ENCODE measurements at places on chromosomes 2 and 18.

GRCh38 chr2:189982780-189983394 lies 79.6 kb downstream of the MSTN start:
- no peak for DNase-seq

GRCh38 chr18:56388571-56388970 lies 249.8 kb downstream of the TXNL1 start:
- no peak for DNase-seq

GRCh38 chr2:239549711-239550255 lies 149.0 kb upstream of the HDAC4 start:
- no peak for DNase-seq

- no peak for DNase-seq
These were observed 118.2 kb upstream of the COPS8 start for GRCh38 chr2:236967499-236967783.

DNA sequence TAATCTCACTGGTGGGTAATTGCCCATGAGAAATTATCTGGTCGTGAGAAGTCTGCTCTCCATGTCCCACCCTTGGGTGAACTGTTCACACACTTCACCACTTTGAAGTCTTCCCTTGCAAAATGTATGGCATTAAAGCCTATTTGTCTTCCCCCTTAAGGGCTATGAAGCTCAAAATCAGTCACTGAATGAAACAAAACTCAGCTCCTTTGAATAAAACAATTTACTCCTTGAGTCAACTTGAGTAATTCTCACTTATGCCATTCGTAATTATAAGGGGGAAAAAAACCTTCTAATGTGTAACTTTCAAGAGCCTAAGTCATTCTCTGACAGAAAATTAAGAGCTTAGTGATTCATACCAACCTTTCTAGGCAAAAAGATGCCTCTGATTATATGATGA lies 48.8 kb upstream of the REL start:
- DNase-seq, result no peak

DNA sequence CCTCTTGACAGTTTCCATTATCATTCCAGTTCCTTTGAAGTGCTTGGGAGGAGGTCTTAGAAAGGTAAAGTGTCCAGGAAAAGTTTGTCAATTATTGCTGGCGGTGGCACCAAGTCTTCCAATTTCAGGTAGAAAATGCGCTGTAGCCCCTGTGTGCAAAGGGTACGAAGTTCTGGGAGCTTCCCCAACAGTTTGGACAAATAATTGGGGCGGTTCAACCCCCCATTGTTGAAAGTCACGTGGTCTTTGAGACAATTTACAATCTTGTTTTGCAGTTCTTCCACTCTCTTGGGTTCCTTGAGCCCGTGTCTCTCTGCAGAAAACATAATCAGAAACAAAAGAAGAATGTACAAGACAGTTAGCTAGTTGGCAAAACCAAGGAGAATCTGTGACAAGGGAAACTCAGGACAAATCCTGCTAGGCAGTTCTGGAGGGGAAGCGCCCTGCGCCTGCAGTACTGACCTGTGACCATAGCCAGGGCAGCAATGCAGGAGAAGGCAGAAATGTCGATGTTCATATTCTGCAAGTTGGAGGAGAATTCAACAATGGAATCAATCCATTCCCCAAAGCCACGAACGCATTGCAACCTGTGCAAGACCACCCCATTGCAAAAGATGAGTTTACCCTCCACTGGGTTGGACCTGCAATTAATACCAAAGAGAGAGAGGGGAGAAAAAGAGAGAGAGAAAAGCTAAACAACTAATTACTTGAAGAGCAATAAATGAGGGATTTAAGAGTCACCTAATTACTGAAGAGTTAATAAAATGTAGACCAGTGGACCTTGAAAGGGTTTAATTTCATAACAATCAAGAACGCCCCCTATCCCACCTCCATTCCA lies 6.6 kb downstream of the NR4A2 start:
- no peak for DNase-seq

GRCh38 chr18:25275412-25276001 lies 76.5 kb downstream of the ZNF521 start:
- DNase-seq, result no peak

- DNase-seq, result no peak
These were observed 68.6 kb downstream of the CCDC138 start for GRCh38 chr2:108855194-108855593.

DNA sequence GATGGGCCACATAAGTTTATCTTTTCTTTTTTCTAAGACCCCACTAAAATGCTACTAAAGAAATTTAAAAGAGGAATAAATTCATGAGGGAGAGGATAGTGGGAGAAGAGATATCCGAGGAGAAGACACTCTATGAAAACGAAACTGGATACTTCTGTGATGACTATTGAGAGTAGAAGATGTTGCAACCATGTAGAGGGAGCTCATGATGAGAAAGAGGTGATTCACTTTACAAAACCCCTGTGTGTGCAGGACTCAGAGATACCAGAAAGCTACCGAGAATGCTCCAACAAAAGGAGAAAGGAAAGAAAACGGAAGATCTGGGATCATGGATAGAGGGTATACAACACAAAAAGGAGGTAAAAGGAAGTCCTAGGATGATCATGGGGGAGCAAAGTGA lies 34.9 kb downstream of the SLC38A11 start:
- DNase-seq, result no peak

DNA sequence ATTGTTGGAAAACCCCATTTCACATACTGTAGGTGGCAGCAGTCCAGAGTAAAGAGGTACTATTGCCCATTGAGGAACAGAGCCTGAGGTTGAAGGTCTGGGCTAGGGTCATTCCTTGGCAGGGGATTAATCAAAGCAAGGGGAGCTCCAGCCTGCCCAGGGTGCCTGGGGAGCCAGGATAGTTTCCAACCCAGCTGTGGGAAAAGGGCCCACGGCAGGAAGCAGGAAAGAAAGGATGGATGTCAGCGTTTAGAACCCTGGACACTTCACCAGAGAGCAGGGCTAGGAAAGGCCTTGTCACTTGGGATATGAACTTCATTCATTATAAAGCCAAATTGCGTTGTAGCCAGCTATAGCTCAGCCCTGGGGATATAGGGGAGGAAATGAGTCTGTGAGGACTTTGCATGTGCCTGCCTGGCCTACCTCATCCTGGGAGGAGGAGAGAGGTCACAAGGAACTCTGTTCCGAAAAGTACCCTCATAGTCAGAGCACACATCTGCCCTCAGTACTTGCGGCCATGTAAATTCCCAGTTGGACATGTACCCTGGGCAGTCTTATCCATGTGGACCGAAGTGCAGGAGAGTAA lies 140.2 kb upstream of the COPS8 start:
- no peak for DNase-seq

DNA sequence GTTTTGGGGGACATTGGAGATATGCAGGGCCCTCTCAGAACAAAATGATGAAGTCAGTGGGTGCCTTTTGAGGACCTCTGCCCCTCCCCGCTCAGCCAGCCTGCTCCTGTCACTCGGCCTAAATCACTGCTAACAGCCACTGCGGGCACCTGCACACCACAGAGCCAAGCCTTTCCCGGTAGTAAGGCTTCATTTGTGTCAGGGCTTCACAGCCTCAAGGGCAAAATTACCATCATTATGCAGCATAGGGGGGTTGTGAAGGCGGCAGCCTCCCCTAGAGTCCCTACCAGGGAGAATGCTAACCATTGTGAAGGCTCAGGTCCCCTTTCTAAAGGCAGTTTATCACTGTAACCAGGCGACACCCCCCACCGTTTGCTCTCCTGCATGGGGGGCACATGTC lies 519.8 kb upstream of the MYT1L start:
- DNase-seq, result no peak

GRCh38 chr2:45123065-45123464 lies 113.8 kb upstream of the SIX2 start:
- no peak for DNase-seq

DNA sequence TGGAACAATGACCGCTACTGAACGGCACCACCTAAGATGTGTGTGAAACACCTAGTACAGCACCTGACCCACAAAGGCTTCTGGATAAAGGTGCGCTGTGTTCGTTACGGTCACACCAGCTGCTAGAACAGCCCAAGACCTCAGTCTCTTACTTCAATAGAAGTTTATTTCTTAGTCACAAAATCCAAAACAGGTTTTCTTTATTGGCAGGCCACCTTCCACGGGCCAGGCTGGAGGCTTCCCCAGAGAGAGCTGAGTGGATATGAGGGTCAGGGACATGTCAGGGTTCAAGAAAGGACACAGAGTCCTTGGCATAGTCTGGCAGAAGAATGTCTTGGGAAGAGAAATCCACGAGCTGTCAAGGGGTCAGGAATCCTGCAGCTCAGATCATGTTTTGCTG lies 92.2 kb downstream of the COL6A3 start:
- DNase-seq, result no peak

- DNase-seq, result no peak
These were observed 126.7 kb upstream of the CYP26B1 start for GRCh38 chr2:72274380-72274797.

- DNase-seq, result no peak
These were observed 231.7 kb downstream of the PARD3B start for GRCh38 chr2:204776781-204777559.

DNA sequence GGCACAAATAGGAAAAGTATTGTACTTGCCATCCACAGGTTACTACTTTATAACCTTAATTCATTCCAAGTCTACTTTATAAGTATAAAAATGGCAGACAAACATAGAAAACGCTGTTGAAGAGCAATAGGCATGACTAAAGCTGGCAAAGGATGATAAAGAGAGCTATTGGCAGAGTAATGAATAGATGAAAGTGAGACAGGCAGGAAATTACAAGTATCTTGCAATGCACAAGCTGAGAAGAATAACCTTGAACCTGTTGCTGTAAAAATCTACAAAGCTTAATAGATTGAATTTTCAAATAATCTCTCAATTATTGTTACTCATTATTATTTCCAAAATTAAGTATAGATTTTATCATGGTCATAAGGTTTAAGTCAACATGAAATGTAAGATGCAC lies 8.8 kb downstream of the PELI1 start:
- DNase-seq, result no peak

DNA sequence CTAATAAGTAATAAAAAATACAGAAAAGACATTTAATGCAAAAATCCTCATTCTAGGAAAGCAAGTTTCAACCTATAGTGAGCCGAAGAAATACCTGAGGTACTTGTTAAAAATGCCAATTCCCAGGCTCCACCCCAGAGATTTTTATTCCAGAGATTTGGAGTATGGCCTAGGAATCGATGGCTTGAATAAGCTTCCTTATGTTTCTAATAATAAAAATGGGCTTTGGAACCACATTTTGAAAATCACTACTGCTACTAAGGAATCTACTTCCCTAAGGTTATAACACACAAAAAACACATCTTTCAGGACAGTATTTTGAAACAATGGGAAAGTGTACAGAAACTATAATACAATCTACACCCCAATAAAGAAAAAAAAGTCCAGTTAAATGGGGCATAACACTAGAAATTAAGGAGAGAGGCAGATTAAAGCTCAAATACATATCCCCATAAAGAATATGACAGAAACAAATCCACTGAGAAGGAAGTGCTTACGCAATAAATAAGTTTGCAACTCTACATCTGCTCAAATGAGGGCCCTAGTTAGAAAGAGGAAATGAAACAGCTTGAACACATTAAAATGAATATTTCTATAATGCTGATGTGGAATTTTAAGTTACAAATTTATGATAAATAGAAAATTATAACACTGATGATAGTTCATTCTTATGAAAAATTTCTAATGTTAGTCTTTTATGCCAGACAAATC lies 103.7 kb downstream of the EPB41L3 start:
- DNase-seq, result no peak

DNA sequence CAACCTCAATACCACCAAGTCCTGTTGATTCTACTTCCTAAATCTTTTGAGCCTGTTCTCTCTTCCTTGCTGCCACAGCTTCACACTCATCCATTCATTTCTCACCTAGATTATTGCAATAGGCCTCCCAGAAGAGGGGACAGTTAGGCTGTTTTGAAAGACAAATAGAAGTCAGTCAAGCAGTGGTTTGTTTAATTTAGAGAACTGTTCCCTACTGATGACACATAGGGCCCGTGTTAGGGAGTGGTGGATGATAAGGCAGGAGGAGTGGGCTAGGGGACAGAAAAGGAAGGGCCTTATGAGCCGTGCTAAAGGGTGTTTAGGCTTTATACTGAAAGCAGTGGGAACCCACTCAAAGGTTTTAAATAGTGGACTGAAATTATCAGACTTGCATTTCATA lies 59.6 kb upstream of the ZFP36L2 start:
- DNase-seq, result no peak

DNA sequence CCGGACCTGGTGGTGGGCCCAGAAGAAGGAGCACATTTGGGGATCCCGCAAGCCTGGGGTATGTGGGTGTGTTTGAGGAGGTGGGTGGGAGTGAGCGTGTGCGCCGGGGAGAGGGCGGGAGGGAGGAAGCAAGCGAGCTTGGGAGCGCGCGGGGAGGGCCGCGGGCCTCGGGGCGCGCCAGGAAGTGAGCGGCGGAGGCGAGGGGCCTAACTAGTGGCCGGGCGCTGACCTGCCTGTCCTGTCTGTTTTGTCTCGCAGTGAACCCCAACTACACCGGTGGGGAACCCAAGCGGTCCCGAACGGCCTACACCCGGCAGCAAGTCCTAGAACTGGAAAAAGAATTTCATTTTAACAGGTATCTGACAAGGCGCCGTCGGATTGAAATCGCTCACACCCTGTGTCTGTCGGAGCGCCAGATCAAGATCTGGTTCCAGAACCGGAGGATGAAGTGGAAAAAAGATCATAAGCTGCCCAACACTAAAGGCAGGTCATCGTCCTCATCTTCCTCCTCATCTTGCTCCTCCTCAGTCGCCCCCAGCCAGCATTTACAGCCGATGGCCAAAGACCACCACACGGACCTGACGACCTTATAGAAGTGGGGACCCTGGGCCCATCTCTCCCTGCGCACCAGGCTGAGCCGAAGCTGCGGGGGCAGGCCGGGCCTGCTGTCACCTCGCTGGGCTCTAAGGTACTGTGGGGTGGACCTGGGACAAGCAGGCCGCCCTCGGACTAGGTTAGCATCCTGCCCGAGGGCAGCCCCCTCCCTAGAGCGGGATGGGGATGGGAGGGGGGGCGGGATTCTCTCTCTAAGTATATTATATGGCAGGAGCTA lies 1.2 kb downstream of the HOXD4 start:
- no peak for DNase-seq

DNA sequence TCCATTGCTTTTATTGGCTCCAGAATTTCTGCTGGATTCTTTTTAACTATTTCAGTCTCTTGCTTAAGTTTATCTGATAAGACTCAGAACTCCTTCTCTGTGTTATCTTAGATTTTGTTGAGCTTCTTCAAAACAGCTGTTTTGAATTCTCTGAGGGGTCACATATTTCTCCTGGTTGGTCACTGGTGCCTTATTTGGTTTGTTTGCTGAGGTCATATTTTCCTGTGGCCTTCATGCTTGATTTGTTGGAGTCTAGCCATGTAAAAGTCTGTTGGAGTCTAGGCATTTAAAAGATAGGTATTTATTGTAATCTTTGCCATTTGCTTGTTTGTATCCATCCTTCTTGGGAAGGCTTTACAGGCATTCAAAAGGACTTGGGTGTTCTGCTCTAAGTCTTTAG lies 398.7 kb downstream of the DSEL start:
- no peak for DNase-seq

GRCh38 chr2:209472871-209473270 lies 49.0 kb downstream of the MAP2 start:
- DNase-seq, result no peak

DNA sequence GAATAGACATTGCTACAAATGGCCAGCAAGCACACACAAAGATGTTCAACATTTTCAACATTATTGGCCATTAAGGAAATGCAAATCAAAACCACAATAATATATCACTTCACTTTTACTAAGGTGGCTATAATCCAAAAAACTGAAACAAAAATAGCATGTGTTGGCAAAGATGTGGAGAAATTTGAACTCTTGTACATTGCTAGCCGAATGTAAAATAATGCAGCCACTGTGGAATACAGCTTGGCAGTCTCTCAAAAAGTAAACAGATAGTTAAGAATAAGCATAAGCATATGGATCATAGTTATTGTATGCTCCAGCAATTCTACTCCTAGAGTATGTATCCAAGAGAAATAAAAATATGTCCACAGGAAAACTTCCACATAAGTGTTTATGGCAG lies 192.5 kb downstream of the EN1 start:
- DNase-seq, result no peak

Data from T-helper 1 cell (primary cell).